ELR (cell line): ENCODE measurements at places on chromosomes 13 and 19.

DNA sequence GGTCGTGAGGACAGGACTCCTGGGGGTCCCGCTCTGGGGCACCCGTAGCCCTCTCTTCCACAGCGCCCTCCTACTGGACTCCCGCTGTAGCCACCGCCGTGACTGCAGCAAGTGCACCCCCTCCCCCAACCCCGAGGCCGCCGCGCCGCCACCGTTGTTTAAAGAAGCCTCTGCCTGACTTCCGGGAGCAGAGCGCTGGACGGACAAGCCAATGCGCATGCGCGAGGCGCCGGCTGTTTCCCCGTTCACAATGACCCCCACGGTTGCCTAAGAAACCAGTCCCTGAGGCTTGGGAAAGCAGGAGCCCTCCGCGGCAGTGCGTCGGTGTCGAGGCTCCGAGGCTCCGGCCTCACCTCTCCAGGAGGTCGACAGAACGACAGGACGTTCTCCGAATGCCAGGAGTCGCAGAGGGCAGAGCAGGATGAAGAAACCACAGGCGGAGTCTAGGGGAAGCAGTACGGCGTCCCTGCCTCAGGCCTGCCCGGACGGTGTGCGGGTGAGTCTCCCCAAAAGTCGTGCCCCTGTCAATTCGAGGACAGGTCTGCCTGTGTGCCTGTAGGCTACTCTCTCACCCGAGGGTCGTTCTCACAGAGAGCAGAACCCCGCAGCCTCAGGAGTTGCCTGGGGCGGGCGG is 70.5 kb upstream of the ZNF420 start:
- no peak for DNase-seq

DNA sequence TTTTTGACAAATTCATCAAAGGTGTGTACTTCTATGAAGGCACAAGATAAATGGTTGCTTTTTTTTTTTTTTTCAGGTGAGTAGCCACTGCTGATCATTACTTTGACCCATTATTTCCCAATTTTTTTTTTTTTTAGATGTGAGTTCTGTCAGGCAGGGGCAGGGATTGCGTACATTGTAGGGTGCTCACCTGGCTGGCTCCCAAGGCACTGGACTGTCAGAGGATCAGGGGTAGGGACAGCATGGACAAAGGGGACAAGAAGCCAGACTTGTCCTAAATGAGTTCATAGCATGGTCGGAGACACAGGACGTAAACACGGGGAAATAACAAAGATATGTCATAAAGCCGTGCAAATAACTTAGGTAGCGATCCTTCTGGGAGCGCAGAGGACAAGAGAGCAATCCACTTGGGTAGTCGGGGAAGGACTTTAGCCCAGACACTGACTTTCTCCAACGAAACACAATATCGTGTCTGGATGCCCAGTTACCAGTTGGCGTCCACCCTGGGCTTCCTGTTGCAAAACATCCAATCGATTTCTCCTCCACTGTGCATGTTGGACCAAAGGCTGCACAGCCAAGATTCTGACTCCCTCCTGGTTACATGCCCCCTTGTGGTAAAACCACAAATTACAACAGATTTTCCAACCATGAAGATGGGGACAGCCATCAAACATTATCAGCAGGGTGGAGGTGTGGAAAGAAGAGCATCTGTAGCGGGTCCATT is 27.5 kb upstream of the KATNAL1 start:
- peak; percentile 61 for DNase-seq

- DNase-seq: no peak
Observed at GRCh38 chr13:28338006-28338574, 156.8 kb downstream of the FLT1 start.

- DNase-seq: no peak
Observed at GRCh38 chr13:110185696-110186095, 121.3 kb downstream of the COL4A1 start.

GRCh38 chr19:9597027-9597426 is 12.7 kb upstream of the ZNF121 start:
- DNase-seq: peak; percentile 96

- DNase-seq: peak; percentile 86
Observed at GRCh38 chr19:12484371-12485051, at the start of gene ZNF709. Gene ZNF709, minus strand, starts transcription at chr19:12484816. Its CDS starts 159 bp downstream, at chr19:12484657.
